ENCODE measurements at places on chromosomes 11 and 22.

DNA sequence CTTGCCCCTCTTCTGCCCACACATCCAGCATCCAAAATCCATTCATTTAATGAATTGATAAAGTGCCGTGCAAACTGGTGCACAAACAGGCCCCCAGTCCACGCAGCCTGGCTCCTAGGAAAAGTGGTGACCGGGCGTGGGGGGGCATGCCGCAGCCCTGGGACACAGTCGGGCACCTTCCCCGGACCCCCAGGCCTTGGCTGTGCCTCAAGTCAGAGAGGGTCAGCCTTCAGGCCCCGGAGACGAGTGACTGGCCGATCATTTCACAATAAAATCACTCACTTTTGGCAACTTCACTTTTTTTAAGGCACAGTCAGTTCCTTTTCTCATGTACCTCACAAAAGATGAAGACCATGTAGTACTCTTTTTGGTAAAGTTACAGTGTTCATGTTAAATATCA is 8.0 kb downstream of the CDPF1 start:
- no peak for DNase-seq

- DNase-seq = no peak
These were observed 404.3 kb downstream of the MN1 start for GRCh38 chr22:27397036-27397953.

GRCh38 chr11:77778549-77778948 is 42.0 kb downstream of the RSF1 start:
- no peak for DNase-seq

GRCh38 chr11:121929581-121929980 is 186.4 kb downstream of the BLID start:
- DNase-seq = no peak

DNA sequence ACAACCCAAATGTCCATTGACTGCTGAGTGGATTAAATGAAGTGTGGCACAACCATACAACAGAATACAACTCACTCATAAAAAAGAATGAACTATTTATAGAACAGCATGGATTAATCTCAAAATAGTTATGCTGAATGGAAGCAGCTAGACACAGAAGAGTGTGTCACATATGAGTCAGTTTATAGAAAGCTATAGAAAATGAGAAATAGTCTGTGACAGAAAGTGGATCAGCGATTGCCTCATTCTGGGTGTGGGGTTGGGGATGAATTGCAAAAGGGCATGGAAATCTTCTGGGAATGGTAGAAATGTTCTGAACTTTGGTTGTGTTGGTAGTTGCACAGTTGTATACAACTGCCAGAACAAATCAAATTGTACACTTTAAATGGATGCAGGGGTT is 37.4 kb downstream of the PRR5L start:
- no peak for DNase-seq

GRCh38 chr11:44934110-44934509 is 16.6 kb downstream of the TP53I11 start:
- no peak for DNase-seq

DNA sequence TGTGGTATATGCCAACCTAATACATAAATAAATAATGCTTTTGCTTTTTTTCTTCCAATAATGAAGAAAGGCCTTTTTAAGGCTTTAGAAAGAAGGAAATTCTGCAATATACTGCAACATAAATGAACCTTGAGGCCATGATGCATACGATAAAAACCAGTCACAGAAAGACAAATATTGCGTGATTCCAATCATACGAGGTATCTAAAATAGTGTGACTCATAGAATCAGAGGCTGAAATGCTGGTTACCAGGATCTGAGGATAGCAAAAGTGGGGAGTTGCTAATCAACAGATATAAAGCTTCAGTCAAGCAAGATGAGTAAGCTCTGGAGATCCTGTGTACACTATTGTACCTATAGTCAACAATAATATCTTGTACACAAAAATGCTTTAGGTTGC is 24.2 kb downstream of the MS4A6A start:
- DNase-seq = no peak

DNA sequence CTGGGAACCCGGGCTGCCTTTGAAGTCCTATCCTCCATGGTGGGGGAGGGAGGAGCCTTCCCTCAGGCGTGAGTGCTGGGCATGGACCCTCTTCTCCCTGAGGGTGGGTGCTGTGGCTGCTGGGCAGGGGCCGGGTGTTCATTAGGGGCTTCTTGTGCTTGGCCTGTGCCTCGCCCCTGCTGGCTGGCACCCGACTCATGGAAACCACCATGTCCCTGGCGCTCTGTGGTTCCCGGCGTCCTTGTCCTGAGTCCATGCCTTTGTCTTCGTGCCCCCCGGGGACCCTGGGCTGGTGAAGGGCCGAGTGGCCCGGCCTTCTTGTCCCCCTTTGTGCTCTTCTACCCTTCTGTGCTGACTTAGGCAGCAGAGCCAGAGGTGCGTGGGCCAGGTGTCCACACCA is 23.2 kb downstream of the TPCN2 start:
- no peak for DNase-seq

Measured in AG09319 (cell line).